ENCODE measurements at places on chromosomes 5 and 9.

GRCh38 chr9:110531776-110532175 is 47.8 kb downstream of the SVEP1 start:
- no peak for DNase-seq

GRCh38 chr9:72807765-72808445 is 144.9 kb downstream of the ALDH1A1 start:
- DNase-seq: no peak

GRCh38 chr5:115542086-115542485 is 2.5 kb downstream of the FEM1C start:
- no peak for DNase-seq

GRCh38 chr9:71363286-71363961 is 242.0 kb upstream of the TRPM3 start:
- DNase-seq: no peak

DNA sequence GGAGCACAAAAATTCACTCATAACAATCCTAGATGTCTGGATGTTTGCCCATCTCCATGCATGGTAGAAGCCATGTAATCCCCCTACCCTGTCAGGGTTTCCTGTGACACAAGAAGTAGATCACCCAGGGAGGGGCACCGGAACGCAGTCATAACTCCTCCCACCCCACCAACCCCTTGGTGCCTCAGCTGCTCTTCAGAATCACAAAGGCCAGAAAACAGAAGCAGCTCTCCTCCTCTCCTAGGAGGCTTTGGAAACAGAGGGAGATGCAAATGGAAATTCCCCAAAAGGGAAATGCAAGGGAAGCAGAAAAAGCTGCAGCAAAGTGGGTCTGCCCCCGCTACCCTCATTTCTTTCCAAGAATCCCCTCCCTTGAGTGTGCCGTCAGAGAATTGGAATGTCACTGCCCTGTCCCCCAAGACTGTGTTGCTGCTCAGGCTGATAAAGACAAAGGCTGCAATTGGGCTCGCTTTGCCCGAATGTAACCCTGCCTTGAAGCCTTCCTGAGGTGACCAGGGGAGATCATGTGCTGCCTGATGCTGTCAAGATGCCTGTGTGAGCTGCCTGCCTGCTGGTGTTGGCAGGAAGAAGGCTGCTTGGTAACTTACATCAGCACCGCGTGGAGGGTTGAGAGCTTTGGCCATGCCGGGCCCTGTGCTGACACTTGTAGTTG is 65.5 kb upstream of the ABCA1 start:
- DNase-seq: no peak

DNA sequence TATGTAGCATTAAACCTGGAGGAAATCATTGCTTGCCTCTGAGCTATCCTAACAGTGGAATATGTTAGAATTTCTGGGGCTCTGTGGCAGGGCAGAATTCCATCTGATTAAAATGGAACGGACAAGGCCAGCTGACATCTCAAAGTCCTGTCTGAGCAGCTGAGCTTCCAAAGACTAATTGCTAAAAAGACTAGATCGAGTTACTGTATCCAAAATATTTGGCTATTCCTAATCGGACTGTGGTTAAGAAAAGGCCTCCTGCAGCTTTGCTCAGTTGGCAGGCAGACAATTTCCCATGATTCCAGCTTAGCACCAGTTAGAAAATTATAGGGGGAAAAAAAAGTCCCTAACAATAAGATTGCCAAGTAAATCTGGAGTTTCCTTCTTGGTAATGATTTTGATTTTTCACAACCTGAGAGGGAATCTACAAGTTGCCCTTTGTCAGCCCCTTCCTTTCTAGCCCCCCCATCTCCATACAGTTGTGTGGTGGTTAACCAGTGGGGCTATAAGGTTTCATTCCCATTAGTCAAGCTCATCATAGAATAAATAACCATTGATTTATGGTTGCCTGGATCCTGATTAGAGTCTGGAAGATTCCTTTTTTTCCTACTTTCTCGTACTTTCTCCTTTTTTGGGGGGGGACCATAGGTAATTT is 26.4 kb downstream of the PTGR1 start:
- no peak for DNase-seq

- no peak for DNase-seq
Measured at GRCh38 chr5:8997542-8998070, 548.3 kb downstream of the SEMA5A start.

- no peak for DNase-seq
Measured at GRCh38 chr9:137494550-137495351, 35.6 kb upstream of the NSMF start.

DNA sequence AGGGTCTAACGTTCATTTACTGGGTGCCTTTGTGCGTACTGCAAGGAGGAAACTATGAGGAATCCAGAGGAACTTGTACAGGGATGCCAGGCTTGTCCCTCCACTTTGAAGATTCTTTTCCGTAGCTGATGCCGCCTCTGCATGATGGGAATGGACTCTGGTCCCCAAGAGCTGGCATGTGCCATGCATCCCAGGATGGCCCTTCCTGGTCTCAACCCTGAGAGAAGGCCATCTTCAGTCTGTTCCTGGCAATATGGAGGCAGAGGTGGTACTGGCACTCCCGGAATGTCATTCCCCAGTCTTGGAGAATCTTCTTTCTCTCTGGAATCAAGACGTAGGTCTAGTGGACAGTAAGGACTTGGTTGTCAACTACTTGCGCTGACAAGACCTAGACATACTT is 61.5 kb downstream of the BASP1 start:
- no peak for DNase-seq

Data from activated CD4-positive, alpha-beta T cell treated with anti-CD3 and anti-CD28 coated beads, Interleukin-2, Interleukin-4, amounts not matched to agents 100 ng/mL and 50 ng/mL, durations not matched to agents 16 hours and 8 hours (primary cell).